ENCODE measurements at places on chromosomes 13 and 19. TPM values are rescaled to one million over a fixed set of nuclear protein-coding genes. Genes with fewer than 3 reads are reported as not detected.

DNA sequence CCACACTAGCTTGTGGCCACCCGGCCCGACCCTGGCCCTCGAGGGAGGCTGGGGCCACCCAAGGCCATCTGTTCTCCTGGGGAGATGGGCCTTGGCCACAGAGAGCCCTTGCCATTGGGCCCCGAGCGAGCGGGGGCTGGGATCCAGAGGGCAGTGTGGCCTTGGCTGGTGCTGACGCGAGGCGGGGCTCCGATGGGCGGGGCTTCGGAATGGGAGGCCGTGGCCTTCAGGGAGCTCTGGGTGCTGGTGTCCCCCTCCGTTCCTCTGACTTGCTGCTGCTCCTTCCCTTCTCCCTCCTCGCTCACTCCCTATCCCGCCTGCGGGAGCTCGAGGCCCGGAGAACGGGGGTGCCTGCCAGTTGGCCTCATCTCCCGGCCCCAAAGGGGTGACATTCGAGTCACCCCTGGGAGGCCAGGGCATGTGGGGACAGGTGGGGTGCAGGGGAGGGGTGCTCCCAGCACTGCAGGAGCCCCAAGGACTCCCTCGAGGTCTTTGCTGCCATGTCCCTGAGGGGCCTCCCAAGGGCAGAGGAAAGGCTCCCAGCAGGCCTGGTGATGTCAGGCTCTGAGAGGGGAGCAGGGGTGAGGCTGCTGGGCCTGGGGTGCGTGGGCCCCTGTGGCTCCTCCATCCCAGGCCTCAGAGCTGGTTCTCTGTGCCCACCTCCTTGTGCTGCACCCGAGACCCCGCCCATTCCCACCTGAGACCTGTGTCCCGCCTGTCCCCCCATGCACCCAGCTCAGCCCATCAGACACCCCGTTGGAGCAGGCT lies 4.2 kb downstream of the NCLN start:
- DNase-seq: no peak

- DNase-seq: no peak
Observed at GRCh38 chr19:33111587-33111986, 20.3 kb upstream of the WDR88 start.

DNA sequence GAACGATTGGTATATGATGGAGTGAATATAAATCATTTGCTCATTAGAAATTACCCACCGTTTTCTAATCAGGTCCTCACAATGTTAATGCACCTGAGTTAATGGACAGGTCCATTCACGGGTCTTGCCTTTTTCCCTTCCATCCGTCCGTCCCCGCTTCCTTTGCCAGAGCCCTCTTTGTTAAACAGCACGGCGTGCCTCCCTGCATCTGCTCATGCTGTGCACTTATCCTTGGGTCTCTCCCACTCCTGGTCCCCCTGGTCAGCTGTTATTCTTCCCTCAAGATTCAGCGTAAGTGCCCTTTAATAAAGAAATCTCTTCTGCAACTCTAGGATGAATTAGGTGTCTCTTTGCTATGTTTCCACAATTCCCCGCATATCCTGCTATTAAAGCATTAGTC lies 324.5 kb downstream of the DNAJC15 start:
- peak; percentile 8 for DNase-seq

Gene FFAR3
- not detected for total RNA-seq

DNA sequence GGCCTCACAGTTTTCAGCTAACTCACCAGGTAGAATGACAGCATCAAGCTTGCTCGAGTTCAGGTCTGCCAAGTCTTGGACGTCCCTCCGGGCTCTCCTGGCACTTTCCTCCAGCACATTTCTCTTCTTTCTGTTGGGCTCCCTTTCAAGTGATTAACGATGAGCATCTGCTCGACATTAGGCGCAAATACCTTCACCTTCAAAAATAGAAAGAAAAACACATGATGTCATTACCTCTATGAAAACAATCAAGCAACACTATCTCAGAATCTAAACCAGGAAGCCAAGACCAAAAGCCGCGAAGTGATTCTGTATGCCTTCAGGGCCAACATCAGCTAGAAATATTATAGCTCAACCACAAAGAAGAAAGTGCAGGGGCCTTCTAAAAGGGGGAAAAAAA lies 15.4 kb upstream of the CLN5 start:
- no peak for DNase-seq

DNA sequence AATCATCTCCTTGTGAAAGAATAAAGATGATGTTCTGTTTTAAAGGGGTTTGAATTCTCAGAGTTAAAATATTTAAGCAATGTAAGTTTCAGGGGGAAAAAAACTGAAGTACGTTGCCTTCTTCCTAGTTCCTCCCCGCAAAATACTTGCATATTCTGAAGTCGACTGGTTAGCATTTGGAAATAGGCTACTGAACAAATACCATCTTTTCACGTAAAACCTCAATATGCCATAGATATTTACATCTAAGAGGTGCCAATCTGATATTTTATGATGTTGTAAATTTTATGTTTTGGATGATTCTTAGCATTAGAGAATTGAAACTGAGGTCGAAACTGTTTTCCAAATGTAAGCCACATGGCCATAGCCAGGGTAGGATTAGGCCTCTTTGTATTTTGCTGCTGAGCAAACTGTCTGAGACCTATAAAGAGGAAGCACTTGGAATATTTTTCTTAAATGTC lies 138.3 kb downstream of the FLT1 start:
- no peak for DNase-seq

- DNase-seq: peak; percentile 84
Observed at GRCh38 chr13:89925107-89925506, 1422.4 kb upstream of the MIR17HG start.

Gene CD22
- total RNA-seq: 4.4 TPM

Gene MEIOSIN
- 0.37 TPM for total RNA-seq

DNA sequence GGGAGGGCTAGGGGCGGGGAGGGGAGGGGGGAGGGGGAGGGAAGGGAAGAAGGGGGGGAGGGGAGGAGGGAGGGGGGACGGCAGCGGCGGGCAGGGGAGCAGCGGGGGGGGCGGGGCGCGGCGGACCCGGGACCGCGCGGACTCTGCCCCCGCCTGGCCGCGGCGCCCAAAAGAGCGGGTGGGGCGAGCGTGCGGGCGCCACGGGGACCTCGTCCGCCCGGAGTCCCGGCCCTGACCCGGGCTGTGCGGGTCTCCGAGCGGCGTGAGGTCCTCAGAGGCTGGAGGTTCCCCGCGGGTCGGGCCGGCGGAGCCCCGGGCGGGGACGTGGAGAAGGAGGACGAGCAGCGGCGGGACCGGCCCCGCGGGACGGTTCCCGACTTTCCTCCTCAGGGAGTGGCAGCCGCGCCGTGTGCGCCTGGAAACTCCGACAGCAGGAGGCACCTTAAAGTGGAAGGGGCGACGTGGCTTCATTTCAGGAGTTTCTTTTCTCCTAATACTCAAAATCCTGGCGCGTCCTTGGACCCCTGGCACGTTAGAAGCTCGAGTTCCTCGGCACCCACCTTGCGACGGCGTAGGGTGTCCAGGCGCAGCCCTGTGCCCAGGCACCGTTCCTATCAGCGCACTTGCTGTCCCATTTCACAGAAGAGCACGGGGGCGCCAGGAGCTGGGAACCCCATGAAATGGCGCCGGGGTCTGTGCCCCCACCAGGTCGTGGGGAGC lies 518 bp upstream of the PLPP2 start:
- DNase-seq: no peak

DNA sequence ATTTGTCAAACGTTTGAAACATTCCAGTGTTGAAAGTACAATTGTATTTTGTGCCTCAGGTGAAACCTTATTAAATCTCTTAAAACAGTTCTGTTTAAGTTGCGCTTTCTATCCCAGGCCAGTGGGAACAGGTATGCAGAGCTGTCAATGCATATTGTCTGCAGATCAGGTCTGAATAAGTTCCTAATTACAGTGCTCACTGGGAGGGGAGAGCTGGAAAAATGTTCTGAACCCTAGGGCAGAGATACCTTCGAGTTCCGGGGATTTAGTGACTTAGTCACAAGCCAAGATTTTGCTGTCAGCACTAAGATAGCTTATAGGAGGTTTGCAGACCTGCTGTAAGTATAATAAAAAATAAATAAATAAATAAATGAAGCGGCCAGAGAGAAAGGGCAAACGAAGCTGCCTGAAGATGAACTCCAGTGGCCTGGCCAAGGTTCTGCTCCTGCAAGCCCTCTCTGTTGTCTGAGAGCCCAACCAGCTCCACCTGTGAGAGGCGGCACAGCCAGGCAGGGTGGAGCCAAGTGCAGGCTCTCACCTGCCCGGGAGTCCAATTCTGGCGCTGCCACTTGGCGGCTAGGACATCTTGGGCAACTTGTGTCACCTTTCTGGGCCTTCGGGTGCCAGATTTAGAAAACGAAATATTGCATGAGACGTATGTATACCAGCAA lies 97.9 kb upstream of the SLC7A1 start:
- no peak for DNase-seq

GRCh38 chr13:72727417-72728289 lies at the start of the genes BORA and MZT1:
TSS of gene BORA (plus strand) at chr13:72727923. CDS start at chr13:72728941, 1,018 bp downstream.
TSS of gene MZT1 (minus strand) at chr13:72727629. CDS start at chr13:72727602, 27 bp downstream.
- DNase-seq: peak; percentile 98

DNA sequence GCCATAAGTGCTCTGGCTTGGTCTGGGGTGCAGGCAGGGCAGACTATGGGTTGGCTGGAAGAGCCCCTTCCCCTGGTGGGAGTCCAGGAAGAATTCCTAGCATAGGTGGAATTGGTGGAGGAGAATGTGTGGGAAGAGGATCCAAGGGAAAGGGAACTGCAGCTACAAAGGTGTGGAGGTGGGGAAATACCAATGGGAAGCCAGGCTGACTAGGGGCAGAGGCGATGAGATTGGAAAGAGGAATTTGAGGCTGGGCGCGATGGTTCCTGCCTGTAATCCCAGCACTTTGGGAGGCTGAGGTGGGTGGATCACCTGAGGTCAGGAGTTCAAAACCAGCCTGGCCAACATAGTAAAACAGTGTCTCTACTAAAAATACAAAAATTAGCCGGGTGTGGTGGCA lies 4.8 kb upstream of the SDHAF1 start:
- no peak for DNase-seq

Gene C19orf81
- 4.3 TPM for total RNA-seq

- DNase-seq: no peak
Observed at GRCh38 chr13:67137044-67137735, 92.9 kb downstream of the PCDH9 start.

Gene KCTD4
- 0.08 TPM for total RNA-seq

GRCh38 chr19:45158503-45159209 lies 2.1 kb downstream of the NKPD1 start:
- no peak for DNase-seq

DNA sequence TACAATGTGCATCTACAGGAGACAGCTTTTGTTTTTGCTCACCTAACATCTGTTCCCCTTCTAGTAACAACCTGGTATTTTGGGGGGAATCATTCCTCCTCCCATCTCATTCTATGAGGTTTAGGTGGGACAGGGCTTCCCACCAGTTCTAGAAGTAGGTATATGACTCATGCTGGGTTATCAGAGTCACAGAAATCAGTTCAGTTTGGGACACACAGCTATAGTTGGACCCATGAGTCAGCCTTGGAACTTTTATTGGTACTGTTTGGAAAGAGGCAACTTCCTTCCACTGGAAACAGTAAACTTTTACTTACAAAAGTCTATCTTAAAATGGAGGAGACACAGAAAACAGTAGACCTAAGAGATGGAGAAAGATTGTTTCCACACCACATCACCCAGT lies 185.5 kb downstream of the DNAJC3 start:
- DNase-seq: no peak

Gene ZNF610
- total RNA-seq: 2.2 TPM

Gene P2RY11
- 3.1 TPM for total RNA-seq

DNA sequence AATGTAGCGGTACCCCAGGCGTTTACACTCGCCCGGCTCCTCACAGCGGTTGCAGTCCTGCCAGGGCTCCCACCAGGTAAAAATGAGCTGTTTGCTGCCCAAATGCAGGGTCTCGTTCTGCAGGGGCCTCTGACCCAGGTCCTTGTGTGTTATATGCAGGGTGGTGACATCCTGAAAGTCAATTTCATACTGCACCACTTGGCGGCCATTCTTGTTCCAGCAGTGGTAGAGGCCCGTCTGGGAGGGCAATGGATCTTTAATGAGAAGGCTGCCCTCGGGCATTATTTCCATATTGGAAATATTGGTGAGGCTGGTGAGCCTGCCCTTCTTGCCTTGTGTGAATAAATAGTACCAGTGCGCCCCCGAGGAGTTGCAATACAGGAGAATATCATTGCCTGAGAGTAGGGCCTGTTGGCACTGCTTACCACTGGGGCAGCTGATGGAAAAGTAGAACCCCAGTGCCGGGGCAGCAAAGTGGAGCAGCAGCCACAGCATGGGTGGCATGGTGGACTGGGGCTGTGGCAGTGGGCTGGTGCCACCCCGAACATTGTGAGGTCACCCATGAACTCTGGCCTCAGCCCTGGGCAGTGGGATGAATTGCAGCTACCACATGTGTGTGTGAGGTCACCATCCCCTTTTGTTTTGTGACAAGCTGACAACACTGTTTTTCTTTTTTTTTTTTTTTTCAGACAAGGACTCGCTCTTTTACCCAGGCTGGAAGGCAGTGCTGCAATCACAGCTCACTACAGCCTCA lies at the start of gene FAM187B:
Gene FAM187B, minus strand, starts transcription at position 563 of the 754 bp plus-strand sequence. Its CDS starts 59 bp downstream, at position 504.
- DNase-seq: no peak

DNA sequence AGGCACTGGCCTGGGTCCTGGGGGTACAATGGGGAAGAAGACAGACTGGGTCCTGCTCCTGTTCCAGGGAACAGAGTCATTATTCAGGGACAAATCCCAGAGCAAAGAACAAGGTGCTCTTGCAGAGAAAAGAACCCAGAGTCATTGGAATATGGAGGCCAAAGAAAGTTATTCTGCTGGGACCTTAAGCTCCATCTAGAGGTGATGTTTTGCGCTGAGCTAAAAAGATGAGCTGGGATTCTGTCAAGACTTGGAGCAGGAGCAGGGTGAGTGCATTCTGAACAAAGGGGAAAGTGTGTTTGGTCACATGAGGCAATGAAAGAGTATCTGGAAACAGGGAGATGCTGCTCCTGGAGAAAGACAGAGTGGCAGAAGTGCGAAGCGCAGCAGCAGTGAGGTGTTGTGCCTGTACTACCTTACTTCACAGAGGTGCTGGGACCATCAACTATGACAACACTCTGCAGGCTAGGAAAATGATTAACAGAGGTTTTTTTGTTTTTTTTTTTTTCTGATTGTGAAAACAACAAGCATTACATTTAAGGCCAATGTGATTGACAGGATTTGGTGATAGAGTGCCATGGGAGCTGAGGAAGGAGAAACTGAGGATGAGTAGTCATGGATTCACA lies 95.3 kb upstream of the TNFSF11 start:
- peak; percentile 79 for DNase-seq

GRCh38 chr13:70505809-70506208 lies 397.6 kb upstream of the KLHL1 start:
- DNase-seq: no peak

DNA sequence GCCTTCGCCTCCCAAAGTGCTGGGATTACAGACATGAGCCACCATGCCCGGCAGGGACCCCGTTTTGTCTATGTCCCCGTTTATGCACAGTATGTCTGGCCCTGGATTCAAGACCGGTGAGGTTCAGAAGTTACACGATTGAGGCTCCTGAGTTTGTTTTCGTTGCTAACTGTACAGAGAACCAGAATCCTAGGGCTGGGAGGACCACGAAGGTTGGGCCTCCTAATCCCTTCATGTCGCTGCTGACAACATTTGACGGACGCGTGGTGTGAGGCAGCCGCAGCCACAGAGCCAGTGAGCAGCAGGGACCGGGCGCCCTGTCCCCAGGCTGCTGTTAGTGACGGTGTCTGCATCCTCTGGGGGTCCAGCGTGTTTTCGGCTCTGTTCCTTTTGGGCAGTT lies 91.4 kb downstream of the ATP11A start:
- no peak for DNase-seq
